ENCODE measurements at places on chromosomes 5 and 9. TPM values are rescaled to one million over a fixed set of nuclear protein-coding genes. Genes with fewer than 3 reads are reported as not detected.

Gene ICE1
- polyA plus RNA-seq: 18.9 TPM

- no peak for DNase-seq
Observed at GRCh38 chr5:38431242-38431853, 125.1 kb downstream of the LIFR start.

Gene KIF27
- 2.0 TPM for polyA plus RNA-seq

Gene SPEF2
- polyA plus RNA-seq: 7.3 TPM

- DNase-seq: peak; percentile 66
Observed at GRCh38 chr9:21789541-21790037, 12.8 kb upstream of the MTAP start.

Gene TRIM14
- polyA plus RNA-seq: 57.8 TPM

Gene ZBTB26
- polyA plus RNA-seq: 1.1 TPM

Gene ELOVL7
- not detected for polyA plus RNA-seq

DNA sequence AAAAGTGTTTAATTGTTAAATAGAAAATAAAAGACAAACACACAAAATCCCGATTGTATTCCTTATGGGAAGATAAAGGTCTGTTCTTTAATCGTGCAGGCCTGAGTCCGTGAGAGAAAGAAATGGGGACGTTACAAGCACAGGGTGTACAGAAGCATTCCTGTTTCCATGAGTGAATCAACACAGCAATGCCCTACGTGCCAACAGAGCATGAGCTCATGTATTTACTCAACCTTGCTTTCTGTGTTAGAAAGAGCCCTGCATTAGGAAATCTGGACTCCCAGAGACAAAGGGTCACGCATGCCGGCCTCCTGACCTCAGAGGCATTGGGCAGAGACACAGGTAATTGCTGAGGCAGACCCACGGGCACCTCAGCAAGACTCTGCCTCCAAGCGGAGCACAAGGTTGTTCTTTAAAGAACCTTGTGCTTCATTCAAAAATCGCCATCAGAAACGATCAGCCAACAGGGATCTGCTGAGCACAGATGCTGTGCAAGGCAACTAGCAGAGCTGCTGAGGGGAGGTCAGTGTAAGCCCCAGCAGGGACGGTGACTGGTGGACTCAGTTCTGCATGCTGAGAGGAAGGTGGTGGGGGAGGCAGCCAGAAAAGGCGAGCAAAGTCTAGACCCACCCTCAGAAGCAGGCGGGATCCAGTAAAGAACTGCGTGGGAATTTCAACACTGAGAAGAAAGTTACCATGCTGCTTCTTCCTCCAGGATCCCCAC, 101.0 kb downstream of the TLE1 start:
- no peak for DNase-seq

Gene MCC
- 0.89 TPM for polyA plus RNA-seq

- DNase-seq: no peak
Observed at GRCh38 chr5:78399116-78399515, 38.7 kb downstream of the SCAMP1 start.

GRCh38 chr9:7910426-7911020, 110.9 kb upstream of the DMAC1 start:
- DNase-seq: no peak

Gene DIPK1B
- 0.31 TPM for polyA plus RNA-seq

GRCh38 chr5:62007457-62007856, 298.5 kb upstream of the KIF2A start:
- no peak for DNase-seq

DNA sequence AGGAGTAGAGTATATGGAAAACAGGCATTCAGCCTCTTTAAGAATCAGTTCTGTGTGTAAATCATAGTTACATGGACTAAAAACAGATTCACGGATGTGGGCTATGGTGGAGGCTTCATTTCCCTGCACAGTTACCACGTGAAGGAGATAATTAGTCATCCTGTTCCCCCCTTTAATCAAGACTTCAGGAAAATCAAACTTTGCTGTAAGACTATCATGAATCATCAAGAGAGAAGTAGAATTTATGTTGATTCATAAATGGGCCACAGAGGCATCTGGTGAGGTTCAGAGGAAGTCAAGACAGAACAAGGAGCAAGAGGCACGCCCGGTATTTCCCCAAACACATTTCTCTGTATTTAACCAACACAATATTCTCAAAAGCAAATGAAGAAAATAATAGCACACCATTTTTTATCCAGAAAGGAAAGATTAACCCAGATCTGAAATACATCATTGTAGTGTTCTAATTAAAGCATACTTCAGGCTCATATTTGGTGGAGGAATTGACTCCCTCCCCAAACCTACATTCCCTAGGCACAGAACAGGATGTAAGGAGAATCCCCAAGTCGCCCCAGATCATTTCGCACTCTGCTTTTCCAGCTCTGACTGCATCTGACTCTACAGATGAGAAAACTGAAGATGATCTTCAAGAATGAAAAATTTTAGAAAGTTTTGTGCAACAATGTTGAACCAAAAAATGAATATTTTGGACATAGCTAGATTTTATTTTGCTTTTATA, 175.8 kb upstream of the GAS1 start:
- no peak for DNase-seq

Gene TENT4A
- 2.2 TPM for polyA plus RNA-seq

- DNase-seq: no peak
Observed at GRCh38 chr5:65926893-65927292, 518 bp downstream of the ERBIN start.

GRCh38 chr9:84368601-84369000, 28.0 kb upstream of the SLC28A3 start:
- DNase-seq: no peak

DNA sequence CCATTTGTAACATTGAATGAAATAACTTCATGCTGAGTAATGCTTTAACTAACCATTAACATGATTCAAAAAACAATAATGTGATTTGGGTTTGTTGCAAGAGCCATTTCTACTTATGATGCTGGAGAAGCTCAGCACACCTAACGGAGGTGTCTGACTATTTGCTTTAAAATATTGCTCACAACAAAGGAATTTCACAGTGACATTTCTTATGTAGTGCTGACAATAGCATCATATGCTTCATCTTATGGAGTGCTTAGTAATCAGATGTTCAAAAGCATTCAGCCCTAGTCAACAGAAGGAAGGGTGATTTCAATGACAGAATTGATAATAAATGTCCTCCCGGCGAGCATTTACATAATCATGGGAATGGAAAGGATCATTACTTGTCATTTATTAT, 1003.3 kb upstream of the COX7C start:
- DNase-seq: no peak

GRCh38 chr9:96061293-96061987, 185.9 kb downstream of the ERCC6L2 start:
- no peak for DNase-seq

Gene GABBR2
- not detected for polyA plus RNA-seq

DNA sequence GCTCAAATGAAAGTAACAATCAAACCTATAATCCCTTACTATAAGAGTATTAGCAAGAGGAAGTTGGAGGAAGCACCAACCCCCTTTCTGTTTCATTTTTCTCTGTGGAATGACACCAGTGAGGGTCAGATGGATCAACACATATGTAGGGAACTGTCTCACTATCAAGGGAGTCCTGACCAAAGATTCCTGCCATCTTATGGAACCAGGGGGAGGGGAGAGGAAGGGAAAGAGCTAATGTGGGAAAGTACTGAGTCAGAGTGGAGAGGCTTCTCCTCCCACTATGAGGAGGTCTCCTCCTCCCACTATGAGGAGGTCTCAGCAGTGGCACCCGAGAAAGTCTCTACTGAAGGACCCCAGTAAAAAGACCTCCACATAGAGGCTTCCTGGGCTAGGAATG, 73.3 kb upstream of the PCSK1 start:
- no peak for DNase-seq

DNA sequence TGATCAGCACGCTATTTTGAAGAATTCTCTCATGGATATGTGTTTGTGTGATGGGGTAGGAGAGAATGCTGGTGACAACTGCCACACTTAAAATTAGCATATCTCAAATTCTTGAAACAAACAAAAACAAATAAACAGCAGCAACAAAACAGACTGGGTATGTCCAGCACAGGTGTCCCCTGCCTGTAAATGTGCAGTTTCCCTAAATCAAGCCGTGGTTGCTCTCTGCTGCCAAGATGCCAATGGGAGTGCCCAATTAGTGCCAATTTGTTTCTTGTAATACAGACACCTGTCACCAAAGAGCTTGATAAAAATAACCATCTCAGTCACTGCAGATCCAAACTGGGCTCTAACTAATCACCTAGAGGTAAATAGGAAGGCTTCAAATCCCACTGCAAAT, 144.2 kb upstream of the SMARCA2 start:
- DNase-seq: no peak
